ENCODE measurements at places on chromosomes 1 and 21. TPM values are rescaled to one million over a fixed set of nuclear protein-coding genes. Genes with fewer than 3 reads are reported as not detected.

Gene SLC6A9
- total RNA-seq = 7.4 TPM

Gene POGZ
- total RNA-seq = 91.1 TPM

Gene AMIGO1
- 1.2 TPM for total RNA-seq

Gene ANGPTL3
- total RNA-seq = not detected

Gene CA6
- 2.2 TPM for total RNA-seq

- no peak for DNase-seq
These were observed 12.8 kb downstream of the SMAP2 start for GRCh38 chr1:40386359-40386723.

DNA sequence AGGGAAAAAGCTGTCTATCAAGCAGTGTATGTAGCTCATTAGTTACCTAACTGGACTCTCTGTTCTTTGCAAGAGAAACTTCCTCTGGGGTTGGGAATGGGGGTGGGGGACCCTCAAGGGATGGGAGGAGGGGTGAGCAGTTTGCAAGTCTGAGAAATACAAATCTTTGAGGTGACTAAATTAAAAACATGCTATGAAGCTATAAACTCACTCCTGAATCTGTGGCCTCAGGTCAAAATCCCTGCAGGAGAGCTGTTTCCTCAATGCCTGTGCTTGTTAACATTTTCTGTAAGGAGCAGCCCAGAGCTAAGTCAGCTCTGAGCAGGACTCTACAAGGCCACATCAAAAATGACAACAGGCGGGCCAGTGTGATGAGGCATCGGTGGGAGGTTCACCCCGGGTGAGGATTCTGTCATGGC, 32.8 kb upstream of the PTPRC start:
- DNase-seq = no peak

- DNase-seq = no peak
These were observed 11.5 kb upstream of the VASH2 start for GRCh38 chr1:212938846-212939245.

- no peak for DNase-seq
These were observed 58.8 kb downstream of the RAB3GAP2 start for GRCh38 chr1:220213382-220213983.
